Suppressor macrophage treated with lipopolysaccharide for 4 hours (primary cell): ENCODE measurements at places on chromosomes 13 and 19.

DNA sequence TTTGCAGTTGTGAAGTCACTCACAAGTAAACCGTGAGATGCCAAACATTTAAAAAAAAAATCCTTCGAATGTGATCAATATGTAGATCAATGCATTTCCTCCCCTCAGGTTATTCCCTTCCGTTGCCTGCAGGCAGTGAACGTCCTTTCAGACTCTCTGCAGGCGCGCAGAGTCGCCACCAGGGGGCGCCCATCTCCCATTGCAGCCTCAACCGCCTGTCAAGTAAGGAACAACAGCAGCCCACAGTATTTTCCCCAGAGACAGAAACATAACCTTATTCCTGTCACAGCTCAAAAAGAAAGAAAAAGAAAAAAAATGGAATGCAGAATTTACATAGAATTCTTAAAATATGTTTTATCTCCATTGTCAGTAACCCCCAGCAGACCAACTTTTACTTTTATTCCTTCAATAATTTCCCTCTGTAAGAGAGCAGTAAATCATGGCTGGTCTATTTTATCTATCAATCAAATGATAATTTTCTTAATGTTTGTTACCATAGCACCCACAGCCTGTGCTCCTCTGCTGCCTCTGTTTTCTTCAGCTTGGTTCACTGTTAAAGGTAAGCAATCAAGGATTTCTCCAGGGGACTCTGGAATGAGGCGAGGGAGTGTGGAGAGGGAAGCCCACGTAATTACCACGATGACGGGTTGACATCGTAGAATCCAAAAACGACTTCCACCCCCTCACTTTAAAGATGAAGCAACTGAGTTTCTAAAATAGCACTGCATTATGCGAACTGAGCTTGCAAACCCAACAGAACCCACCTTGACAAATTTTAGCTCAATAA lies 637.6 kb upstream of the ARGLU1 start:
- DNase-seq, result peak; percentile 59

GRCh38 chr13:26034018-26034417 lies 17.8 kb downstream of the SHISA2 start:
- DNase-seq, result no peak

DNA sequence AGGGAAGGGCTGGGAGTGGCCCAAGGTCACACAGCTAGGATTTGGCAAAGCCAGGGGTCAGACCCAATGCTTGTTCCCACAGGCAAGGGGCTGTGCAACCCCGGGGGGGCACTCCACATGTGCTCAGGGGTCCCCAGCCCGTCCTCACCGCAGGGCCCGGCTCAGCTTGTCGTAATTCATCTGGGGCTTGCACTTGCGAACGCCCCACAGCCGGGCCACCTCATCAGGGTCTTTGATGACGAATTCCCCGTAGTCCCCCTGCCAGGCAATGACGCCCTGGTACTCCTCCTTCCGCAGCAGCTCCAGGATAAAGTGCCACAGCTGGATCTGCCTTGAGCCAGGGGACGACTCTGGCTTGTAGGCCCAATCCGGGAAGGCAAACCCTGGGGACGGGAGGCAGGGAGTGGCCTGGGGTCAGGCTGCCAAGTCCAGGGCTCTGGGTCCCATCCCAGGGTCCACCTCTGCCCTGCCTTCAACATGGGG lies 4.7 kb downstream of the ERF start:
- DNase-seq, result no peak

GRCh38 chr19:36418287-36419001 lies at the start of gene ZFP82:
TSS of gene ZFP82 (minus strand) at chr19:36418644. CDS start at chr19:36409789, 8,855 bp downstream.
- peak; percentile 80 for DNase-seq

DNA sequence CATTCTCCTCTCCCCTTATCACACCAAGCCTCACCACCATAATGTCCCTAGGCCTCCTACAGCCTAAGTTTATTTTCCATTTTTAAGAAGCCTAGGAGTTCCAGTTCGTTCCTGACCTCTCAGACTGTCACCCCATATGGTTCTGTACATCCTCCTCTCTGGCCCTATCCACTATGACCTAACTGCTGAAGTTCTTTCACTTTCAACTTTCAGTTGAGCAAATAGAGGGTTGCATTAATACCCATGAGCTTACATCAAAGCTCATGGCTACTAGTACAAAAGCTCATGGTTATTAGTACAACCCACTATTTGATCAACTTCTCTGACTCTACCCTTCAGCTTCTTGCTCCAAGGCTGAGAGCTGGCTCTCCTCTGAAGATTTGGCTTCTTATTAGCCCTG lies 72.9 kb downstream of the FGF14 start:
- no peak for DNase-seq

DNA sequence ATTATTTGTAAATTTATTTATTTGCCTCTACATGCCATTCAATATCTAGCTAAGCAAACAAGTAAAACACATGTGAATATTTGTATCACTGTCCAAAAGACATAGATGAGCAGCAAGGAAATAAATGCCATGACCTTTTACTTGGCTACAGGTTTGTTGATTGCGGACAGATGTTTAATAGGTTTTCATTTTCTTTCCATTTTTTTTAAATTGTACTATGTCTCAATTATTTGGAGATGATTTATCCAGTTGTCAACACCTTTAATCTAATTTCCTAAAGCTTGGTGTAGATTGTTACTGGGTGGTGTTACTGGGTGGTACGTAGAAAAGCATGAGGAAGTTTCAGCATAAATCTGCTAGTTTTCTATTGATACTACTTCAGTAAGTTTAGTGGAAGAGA lies 560.6 kb upstream of the SPRY2 start:
- DNase-seq, result no peak

GRCh38 chr13:98460516-98460915 lies 116.4 kb downstream of the STK24 start:
- no peak for DNase-seq

DNA sequence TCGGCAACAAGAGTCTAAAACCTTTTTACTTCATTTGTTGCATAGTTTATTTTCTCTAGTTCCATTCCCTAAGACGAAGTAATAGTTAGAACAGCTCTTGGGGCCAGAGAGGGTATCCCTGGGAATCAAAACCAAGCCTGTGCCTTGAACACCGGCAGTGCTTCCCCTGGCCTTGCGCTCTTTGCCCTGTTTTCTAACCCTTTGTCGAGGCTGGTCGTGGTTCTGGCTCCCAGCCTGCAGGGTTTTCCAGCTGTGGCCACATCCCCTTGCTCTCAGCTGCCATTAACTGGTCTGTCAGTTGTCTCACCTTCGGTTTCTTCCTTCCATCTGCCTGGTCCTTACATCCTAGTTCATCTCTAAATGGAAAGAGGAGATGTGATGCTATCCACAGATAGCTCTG lies 61.0 kb downstream of the HSPH1 start:
- no peak for DNase-seq

DNA sequence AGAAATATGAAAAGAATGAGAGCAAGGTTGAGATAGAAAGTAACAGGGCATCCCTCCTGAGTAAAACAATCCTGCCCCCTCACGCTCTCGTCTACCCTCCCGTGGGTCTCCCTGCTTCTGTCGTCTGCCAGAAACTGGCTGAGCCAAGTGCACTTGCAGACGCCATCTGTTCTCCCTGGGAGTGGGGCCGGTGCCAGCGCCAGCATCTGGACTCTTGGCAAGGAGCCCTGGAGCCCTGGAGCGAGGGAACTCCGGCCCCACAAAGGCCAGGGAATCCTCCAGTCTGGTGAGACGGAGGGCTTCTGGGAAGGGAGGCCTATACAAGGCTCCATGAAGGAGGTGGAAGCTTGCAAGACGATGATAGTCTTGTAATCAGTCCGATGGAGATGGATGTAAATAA lies 2.3 kb upstream of the TMEM91 start:
- no peak for DNase-seq

DNA sequence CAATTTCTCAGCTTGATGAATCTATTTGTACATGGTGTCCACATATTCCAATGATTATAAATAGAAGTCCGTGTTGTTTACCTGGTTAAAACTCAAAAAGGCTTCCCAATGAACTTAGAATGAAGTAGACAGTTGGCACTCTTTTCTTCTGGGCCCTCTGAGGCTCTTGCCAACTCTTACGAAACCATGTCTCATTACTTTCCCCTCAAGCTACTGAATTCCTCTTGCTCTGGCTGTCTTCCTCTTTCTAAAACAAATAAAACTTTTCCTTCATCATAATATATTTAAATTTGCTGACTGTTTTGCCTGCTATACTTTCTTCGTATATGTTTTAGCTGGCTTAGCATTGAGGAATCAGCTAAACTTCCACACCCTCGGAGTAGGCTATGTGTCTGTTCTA lies 139.7 kb downstream of the SLITRK6 start:
- DNase-seq, result no peak

- no peak for DNase-seq
Measured at GRCh38 chr13:34103854-34104253, 285.9 kb downstream of the RFC3 start.

DNA sequence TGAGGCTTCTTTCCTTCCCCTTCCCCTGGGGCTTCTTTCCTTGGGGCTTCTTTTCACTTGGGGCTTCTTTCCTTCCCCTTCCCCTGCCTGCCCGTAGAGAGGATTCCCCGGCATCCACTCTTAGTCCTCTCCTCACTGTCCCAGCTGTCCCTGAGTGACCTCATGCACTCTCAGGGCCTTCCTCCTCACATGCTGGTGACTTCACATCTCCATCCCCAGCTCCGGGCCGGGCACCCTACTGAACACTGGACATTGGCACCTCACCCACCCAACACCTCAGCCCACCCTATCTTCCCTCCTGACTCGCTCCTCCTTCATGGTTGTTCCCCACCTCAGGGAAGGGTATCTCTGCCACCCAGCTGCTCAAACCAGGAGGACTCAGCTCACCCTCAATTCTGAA lies 130.6 kb downstream of the STARD13 start:
- DNase-seq, result no peak

DNA sequence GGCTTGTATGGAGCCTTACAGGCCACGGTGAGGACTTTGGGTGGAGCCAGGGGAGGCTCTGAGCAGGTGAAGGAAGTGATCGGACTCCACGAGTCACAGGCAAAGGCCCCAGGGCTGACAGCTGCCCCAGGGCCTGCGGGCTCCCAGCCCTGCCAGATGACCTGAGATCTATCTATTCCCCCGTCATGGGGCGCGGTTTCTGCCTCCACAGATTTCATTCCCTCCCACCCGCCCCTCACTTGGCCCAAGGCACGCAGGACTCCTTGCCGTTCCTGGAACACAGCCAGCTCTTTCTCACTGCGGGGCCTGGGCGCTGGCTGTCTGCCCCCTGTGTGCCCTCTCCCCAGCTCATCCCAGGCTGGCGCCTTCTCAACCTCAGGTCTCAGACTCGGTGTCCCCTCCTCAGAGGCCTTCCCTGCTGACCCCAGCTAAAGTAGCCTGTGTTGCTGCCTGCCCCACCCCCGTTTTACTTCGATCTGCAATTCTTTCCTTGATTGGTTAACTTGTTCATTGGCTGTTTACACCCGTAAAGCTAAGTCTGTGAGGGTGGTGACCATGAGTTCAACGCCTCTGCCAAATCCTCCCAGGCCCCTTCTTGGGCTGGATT lies 13.9 kb upstream of the PAK4 start:
- DNase-seq, result no peak

- DNase-seq, result no peak
Measured at GRCh38 chr13:68982961-68983619, 1124.5 kb upstream of the ATXN8OS start.
